Inflammatory macrophage treated with lipopolysaccharide for 1 hour (primary cell): ENCODE measurements at places on chromosomes 5 and 9.

GRCh38 chr5:82593481-82593880, 315.3 kb upstream of the RPS23 start:
- DNase-seq, result no peak

DNA sequence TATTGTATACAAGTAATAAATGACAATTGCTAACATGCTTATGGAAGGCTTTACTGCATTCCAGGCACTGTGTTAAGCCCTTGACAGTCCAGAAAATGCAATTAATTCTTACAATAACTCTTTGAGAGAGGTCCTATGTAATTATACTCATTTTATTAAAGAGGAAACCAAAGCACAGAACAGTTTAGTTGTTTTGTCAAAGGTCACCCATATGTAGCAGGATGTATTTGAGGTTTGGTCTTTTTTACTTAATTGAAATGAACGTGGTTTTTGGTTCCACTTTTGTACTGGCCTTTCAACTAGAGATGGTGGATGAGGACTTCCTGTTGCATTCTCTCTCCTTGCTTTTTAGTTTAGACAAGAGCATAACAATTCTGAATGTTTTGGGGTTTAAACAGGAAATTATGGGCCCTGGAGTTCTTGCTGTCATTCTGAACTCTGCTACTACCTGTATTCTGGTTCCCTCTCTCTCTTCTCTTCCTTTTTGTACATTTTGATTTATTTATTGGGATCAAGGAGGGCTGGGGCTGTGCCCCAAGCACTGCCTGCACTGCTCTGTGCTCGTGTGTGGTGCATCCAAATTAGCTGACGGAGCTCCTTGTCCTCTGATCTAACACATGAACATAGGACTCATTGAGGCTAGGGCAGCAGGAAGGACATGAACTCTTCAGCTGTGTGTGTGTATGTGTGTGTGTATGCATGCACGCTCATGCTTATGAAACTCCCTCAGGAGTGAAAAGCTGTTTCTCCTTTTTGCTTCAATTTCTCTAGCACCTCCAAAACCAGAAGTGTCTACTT, 47.4 kb downstream of the SLC28A3 start:
- DNase-seq, result no peak

- DNase-seq, result no peak
These were observed 2.7 kb downstream of the LARP1 start for GRCh38 chr5:154757814-154758406.

DNA sequence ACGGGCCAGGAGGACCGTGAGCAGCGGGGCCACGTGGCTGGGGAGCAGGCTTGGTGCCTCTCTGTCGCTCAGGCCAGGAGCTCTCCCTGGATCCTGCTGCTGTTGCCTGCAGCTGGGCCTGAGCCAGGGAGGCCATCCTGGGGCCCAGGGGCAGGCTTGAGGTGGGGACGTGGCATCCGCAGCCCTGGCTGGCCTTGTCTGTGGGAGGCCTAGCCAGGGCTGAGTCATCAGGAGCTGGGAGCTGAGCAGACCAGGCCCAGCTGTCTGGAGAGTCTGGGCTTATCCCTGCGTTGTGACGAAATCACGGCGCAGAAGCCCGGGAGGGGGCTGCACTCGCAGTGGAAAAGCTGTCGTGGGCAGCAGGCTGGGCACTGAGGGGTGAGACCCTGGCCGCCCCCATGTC, 138.8 kb upstream of the COL5A1 start:
- no peak for DNase-seq

DNA sequence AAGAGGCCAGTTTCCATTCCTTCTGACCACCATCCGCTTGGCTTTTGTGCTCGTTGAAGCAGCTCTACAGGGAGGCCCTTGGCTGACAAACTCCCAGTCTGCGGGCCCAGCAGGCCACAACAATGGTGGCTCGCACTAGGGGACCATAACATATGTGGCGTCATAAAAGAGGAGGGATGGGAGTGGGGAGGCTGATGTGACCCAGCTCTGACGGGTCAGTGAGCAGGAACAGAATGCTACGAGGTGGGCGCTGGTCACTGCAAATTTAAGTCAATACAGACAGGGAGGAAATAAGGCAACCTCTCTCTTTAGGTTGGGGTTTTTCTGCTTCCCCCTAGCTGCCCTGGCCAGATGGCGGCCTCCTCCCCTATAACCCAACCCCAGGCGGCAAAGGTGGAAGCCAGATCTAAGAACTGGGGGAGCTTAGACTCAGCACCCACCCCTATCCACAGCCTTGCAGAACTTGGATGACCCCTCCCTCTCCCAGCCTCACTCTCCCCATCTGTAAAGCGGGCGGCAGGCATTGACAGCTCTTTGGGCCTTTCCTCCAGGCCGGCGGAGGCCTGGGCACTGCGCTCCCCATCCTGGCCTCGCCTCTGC, 778 bp downstream of the FRRS1L start:
- DNase-seq, result no peak

GRCh38 chr9:137046088-137046787, at the start of gene NPDC1:
Gene NPDC1, minus strand, starts transcription at chr9:137046177. Its CDS starts 188 bp downstream, at chr9:137045989.
- DNase-seq, result peak; percentile 43

DNA sequence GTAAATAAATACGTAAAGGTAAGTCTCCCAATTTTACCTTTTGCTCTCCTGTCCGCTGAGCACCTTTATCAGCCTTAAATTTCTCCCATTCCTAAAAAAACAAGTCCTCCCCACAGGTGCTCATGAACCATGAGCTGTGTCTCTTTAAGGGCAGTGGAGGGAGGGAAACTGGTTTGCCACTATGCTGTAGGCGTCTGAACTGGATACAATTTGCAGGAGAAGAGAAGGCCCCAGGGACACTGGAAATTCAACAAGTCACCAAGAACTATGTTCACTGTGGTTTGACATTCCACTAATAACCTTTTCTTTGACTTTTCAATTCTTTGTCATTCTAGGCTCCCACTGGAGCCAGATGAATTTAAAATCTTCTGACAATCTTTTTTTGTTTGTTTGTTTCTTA, 72.2 kb downstream of the LHFPL2 start:
- no peak for DNase-seq

- no peak for DNase-seq
These were observed 75.6 kb downstream of the ST8SIA4 start for GRCh38 chr5:100827481-100827889.

DNA sequence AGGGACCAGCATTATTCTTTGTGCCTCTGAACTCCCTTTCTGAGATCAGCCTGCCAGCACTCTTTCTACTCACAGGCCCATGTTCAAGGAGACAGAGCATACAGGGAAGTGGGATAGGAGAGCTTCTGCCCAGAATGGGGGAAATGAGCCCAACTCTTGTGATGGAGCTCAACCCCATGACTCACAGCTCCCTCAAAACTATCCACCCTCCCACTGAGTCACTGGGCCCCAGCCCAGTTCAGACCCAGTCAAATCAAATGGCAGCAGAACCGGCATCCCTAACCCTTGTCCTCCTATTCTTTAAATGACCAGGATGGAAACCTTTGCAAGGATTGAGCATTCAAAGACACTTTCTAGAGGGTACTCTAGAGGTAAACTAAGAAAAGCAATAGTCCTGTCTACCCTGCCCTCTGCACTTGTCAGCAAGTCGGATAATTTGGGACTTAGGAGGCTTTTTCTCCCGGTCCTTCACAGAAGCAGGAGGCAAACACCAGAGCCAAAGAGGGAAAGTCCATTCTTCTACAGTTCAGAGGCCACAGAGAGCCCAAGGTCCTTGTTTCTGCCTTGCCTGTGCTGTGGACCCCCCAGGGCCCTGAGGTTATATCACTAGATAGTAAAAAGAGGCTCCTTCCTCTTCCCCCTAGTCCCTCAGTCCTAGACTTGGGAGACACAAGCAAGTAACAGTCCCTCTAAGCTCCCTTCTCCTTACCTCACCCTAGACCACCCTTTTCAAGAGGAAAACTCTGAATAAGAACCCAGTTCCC, 3.2 kb downstream of the ATOSB start:
- peak; percentile 74 for DNase-seq

- DNase-seq, result no peak
These were observed 210.1 kb downstream of the MTRR start for GRCh38 chr5:8079056-8079455.

- no peak for DNase-seq
These were observed 31.3 kb downstream of the IRX4 start for GRCh38 chr5:1851290-1851934.
